ENCODE measurements at places on chromosomes 1 and 21.

GRCh38 chr1:147757015-147757990 lies 3.1 kb downstream of the GJA5 start:
- no peak for DNase-seq

GRCh38 chr1:147635342-147635741 lies 35.0 kb downstream of the ACP6 start:
- DNase-seq: no peak

- no peak for DNase-seq
These were observed 52.4 kb upstream of the SSX2IP start for GRCh38 chr1:84742653-84743052.

- DNase-seq: no peak
These were observed 156.7 kb downstream of the BRINP3 start for GRCh38 chr1:190320952-190321351.

DNA sequence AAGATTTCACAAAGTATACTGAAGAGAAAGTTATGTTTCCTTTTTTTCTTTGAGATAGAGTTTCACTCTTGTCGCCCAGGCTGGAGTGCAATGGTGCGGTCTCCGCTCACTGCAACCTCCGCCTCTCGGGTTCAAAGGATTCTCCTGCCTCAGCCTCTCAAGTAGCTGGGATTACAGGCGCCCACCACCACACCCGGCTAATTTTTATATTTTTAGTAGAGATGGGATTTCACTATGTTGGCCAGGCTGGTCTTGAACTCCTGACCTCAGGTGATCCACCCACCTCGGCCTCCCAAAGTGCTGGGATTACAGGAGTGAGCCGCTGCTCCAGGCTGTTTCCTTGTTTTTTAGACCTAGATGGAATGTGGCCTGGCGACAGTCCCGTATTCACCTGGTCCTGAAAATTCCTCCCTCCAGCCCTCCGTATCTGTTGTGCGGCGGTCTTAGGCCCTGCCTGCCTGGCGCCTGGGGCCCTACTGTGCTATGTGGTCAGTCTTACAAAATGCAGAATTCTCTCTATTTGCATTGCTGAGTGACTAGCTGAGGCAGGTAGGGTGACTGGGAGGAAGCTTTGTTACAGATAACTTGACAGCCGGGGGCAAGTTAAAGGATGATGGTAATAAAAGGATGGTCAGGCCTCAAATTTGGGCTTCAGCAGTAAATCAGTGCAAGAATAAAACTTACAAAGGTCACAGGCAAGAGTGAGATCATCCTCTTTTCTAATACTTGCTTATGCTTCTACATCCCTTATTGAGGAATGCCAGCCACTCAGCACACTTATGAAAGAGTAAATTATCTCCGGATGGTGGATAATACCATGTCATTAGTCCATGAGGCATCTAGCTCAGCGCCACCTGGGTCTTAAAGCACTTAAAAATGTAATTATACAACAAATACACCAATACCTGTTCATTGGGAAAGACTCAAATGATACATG lies 30.3 kb downstream of the PARK7 start:
- DNase-seq: no peak

DNA sequence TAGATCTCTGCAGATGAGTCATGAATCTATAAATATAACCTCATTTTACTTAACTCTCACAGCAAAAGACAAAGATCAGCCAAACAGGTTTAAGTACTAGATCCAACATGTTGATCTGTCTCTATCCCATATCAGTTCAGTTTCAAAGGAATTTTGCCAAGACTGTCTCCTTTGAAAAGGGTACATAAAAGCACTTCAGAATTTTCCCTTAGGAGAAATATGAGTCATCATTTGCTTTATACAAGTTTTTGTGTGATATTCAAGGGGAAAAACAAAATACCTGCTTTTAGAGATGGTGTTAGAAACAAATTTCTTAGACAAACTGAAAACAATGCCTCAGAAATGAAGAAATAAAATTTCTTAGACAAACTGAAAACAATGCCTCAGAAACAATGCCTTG lies 73.5 kb upstream of the LRRC7 start:
- DNase-seq: no peak

DNA sequence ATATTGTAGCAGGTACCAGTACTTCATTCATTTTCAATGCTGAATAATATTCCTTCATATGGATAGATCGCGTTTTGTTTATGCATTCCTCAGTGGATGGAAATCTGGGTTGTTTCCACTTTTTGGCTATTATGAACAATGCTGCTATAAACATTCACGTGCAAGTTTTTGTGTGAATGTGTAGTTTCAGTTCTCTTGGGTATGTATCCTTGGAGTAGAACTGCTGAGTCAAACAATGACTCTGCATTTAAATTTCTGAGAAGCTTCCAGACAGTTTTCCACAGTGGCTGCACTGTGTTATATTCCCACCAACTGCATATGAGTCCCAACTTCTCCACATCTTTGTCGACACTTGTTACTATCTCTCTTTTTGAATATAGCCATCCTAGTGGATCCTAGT lies 138.0 kb upstream of the KLHDC7A start:
- no peak for DNase-seq

GRCh38 chr21:16870103-16870502 lies 642.7 kb upstream of the CXADR start:
- DNase-seq: no peak

GRCh38 chr1:185585770-185586169 lies 148.4 kb upstream of the HMCN1 start:
- DNase-seq: no peak

GRCh38 chr1:39144924-39145323 lies 59.6 kb upstream of the MACF1 start:
- no peak for DNase-seq

- DNase-seq: peak; percentile 75
These were observed 24.1 kb downstream of the GPR3 start for GRCh38 chr1:27416387-27417111.

DNA sequence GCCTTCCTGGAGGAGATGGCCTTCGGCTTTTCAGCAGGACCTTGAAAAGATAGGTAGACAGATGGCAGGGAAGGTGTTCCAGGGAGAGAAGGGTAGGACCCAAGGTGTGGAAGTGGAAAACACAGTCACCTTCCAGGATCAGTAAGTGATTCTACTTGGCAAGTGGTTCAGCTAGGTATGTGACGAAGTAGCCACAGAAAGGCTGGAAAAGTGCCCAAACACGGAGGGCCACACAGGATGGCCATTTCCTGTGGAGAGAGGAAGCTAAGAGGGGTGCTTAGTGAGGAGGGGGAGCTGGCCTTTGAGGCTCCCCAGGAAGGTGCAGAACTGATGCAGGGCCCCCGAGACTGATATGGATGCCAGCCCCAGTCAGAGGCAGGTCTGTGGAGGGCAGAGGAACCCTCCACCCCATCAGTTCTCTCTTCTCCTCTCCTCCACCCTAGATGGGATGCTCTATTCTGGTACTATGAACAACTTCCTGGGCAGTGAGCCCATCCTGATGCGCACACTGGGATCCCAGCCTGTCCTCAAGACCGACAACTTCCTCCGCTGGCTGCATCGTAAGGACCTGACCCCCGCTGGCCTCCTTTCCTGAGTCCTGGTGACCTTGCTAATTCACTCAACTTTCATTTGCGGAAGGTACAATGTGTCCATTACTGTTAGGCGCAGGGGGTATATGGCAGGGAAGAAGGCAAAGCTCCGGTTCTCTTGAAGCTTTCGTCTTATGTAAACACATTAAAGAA lies 6.8 kb downstream of the SEMA4A start:
- no peak for DNase-seq

- DNase-seq: no peak
These were observed 69.8 kb downstream of the TNR start for GRCh38 chr1:175673371-175674150.

DNA sequence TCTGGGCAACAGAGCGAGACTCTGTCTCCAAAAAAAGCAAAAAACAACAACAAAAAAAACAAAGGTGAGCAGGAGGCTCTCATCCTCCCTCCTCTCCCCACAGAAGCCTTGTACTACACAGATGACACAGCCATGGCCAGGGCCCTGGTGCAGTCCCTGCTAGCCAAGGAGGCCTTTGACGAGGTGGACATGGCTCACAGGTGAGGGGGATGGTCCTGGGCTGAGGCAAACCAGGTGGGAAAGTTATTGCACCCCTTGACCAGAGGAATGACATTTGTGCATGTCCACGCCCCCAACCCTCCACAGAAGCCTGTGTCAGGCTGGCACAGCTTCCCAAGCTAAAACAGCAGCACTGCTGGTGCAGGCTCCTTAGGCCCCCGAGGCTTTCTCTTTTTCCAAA lies 2.4 kb downstream of the ADPRS start:
- DNase-seq: no peak

All from CD8-positive, alpha-beta T cell (primary cell).